ENCODE measurements at places on chromosomes 5 and 9.

DNA sequence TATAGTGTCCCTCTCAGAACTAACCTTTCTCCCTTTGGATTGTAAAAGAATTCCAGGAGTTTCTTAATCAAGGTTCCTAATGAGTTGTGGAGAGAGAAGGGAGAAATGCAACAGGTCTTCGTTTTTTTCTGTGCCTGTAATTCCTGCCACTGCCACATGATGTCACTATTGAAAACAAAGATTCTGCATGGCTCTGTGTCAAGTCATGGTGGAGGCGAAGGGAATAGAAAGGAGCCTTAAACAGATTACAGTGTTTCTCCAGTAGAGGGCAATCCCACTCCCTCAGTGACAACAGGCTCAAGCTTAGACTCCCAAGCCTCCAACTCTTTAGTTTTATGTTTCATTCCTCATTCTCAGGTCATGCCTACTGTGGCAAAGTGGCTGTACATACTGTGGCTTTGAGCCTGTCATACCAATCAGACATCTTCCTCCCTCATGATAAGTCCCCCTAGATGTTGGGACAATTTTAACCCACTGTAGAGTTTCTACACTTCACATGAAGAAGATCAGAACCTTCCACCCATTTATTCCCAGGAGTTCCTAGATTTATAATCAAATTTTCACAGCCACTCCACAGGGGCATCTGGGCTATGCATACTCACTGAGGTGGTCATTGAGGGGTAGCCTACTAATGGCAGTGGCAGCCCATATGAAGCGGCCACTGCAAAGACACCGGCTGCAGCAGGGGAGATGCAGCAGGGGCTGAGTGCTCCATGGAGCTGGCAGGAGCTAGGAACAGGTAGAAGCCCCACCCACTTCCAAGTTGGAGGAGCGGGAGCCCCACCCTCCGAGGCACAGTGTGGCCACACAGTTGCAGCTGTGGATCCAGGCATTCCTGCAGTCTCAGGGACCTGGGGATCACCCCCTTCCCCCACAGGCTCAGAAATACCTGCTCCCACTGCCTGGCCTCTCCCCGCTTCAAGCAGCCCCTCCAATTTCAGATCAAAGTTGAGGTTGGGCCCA, 97.4 kb upstream of the TRIM32 start:
- DNase-seq = no peak

GRCh38 chr5:74032617-74033016, 406.6 kb downstream of the ARHGEF28 start:
- no peak for DNase-seq

- no peak for DNase-seq
These were observed 34.8 kb upstream of the RICTOR start for GRCh38 chr5:39108987-39109386.

DNA sequence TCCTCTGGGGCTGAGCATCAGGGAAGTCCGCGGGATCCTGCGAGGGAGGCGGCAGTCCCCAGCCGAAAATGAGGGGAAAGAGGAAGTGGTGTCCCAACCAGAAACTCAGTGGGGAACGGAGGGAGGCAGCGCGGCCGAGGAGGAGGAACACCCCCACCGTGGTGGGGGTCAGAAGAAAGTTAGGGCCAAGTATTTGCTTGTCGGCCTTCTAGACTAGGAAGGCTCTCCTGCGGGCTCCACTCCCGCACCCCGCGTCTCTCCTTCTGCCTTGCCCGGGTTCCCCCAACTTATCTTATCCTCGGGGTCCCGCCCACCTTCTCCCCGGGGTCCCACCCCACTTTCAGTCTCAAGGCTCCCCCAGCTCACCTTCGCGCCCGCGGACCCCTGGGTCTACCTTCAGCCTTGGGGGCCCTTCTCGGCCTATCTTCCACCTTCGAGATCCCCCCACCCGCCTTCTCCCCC, 557 bp upstream of the PHF2 start:
- DNase-seq = no peak

DNA sequence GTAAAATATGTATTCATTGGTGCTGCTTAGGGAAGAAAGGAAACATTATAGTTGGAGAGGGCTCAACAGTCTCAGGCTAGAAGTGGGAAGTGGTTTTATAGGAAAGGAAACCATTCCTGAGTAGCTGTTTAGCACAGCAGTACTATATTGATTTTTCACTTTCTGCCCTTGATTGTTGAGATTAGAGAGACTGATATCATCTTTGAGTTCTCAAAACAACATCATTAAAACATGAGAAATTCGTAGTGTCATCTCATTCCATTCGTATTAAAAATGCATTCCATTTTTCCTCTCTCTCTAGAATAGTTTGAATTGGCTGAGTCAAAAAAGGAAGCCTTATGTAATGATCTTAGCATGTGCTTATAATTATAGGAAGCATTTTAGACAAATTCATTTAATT, 14.1 kb downstream of the POLR3G start:
- no peak for DNase-seq

- DNase-seq = no peak
These were observed 491.8 kb downstream of the ANXA1 start for GRCh38 chr9:73643379-73644013.

Measured in urinary bladder (tissue), 4 donors.